Activated T-cell treated with anti-CD3 and anti-CD28 coated beads, Interleukin-2, amount 50 U/mL, for 48 hours (primary cell): ENCODE measurements at places on chromosomes 1 and 21.
A peak's percentile ranks its signal among the peaks of the same experiment; 100 is the strongest.

DNA sequence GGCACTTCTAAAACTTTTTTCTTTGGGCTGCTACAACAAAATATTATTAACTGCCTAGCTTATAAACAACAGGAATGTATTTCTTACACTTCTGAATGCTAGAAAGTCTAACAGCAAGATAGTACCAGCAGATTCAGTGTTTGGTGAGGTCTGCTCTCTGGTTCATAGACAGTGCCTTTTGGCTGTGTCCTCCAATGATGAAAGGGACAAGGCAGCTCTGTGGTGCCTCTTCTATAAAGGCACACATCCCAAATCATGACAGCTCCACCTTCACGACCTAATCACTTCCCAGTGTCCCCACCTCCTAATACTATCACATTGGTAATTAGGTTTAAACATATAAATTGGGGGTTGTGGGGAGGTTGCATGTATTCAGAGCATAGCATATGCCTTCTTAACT lies 9.5 kb downstream of the CFH start:
- DNase-seq: no peak

DNA sequence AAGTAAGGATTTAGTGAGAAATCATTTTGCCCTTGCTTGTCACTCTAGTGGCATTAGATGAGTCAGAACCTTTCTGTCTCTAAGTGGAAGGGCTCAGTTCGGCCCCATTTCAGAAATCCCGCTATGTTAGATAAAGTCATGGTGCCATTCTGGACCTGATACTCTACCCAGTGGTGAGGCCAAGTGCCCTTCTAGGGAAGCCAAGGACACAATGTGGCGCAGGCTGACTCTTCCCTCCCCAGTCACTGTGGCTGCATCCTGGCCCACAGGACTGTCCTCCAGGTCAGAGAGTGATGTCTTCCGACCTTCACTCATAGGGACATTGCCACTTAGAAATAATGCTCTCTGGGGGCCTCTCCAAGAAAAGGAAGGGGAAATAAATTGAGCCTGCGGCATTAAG lies 48.3 kb upstream of the MTR start:
- no peak for DNase-seq

DNA sequence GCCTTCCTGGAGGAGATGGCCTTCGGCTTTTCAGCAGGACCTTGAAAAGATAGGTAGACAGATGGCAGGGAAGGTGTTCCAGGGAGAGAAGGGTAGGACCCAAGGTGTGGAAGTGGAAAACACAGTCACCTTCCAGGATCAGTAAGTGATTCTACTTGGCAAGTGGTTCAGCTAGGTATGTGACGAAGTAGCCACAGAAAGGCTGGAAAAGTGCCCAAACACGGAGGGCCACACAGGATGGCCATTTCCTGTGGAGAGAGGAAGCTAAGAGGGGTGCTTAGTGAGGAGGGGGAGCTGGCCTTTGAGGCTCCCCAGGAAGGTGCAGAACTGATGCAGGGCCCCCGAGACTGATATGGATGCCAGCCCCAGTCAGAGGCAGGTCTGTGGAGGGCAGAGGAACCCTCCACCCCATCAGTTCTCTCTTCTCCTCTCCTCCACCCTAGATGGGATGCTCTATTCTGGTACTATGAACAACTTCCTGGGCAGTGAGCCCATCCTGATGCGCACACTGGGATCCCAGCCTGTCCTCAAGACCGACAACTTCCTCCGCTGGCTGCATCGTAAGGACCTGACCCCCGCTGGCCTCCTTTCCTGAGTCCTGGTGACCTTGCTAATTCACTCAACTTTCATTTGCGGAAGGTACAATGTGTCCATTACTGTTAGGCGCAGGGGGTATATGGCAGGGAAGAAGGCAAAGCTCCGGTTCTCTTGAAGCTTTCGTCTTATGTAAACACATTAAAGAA lies 6.8 kb downstream of the SEMA4A start:
- no peak for DNase-seq

DNA sequence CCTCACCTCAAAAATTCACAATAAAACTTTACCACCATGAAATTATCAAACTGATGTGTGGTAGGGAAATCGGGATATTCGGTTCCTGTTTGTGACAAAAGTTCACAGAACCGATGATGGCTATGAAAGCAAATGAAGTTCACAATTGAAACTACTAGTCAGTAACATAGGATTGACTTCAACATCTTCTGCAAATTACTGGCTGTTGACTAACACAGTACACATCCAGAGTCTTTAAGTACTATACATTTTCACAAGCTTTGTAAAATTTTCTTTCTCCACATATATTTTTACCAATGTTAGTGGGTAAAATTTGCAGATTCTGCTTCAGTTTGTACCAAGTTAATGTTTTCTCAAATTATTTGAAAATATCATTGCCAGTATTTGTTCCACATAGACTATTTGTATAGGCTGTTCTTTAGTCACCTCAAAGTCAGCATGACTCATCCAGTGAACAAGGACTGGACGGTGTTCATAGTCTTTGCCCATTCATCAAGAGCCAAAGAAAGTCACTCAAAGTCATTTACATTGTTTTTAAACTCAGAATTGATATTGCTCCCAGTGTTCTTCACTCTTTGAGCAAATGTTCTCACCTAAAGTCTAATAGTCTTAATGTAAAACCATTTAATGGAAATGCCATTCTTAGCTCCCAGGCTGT lies 213.4 kb downstream of the USP25 start:
- DNase-seq: no peak

GRCh38 chr21:44874497-44875315 lies 1.2 kb upstream of the PTTG1IP start:
- DNase-seq: peak; percentile 64

DNA sequence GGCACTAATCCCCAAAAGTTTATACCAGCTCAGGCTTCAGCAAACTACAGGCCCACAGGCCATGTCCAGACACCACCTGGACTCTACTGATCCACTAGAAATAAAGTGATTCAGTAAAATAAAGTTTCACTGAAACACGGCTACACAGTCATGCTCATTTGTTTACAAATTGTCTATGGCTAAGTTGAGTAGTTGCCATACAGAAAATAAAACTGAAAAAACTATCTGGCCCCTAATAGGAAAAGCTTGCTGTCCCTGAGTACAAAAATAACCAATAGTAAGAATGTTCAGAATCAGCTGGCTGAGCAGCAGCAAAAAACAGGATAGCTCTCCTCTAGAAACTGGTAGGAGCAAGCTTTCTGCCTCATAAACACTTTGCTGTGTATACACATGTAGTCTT lies 221.5 kb downstream of the RERE start:
- no peak for DNase-seq

DNA sequence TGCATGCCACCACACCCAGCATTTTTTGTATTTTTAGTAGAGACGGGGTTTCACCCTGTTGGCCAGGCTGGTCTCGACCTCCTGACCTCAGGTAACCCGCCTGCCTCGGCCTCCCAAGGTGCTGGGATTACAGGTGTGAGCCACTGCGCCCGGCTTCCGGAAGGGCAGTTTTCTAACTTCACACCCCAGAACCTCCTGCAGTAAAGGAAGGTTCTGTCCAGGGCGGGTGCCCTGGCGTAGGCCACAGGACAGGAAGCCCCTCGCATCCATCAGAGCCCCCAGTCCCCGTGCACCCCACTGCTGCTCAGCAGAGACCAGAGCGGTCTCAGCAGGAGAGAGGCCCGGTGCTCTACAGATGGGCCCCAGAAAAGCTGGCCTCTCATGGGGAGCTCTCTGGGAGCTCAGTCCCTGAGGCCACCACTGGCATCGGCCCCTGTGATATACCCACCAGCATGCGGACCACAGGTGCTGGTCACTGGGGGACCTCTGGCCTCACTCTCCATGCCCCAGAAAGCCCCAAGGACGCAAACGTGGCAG lies 4.1 kb upstream of the DNMT3L start:
- no peak for DNase-seq

GRCh38 chr1:8373581-8374241 lies 55.8 kb downstream of the SLC45A1 start:
- no peak for DNase-seq

DNA sequence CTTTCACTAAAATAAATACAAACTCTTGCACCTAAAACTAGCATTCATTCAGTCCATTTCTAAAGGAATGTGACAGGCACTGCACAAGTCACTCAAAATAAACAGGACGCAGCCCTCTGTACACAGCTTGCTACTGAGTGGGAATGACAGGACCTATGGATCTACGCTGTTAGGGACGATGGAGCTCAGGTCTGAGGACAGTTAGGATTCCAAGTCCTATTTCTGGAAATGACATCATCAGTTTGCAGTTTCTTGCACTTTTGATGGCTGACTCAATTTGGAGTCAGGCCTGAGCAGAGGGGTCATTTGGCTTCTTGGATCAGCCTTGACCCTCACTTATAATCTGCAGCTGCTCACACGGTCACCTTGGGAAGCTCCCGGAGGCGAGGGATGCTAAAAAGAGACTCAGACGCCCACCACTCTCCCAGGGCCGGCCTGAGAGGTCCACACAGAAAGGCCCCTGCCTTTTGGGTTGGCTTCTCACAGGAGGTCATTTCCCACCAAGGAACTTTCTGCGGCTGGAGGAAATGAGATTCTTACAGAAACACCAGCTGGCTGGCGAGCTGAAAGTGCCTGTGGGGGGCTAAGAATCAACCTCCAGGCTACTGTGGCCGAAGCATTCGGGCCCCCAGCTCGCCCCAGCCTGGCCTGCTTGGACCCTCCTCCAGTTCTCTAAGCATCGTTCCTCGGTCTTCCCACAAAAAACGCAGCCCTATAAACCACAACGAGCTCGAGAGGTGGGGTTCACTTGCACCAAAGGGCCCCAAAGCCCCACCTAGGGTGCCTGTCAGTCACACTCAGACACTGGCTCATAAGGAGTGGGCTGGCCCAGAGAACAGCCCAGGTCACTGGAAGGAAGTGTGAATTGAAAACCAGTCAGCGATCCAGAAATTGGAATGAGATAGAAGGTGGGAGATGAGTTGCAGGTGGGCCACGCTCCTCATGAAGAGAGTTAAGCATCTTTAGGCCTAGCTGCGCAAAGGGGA lies 8.9 kb upstream of the PDE9A start:
- no peak for DNase-seq

- DNase-seq: no peak
These were observed 53.9 kb downstream of the SPSB1 start for GRCh38 chr1:9346566-9346965.

GRCh38 chr21:14737922-14738321 lies 191.8 kb upstream of the SAMSN1 start:
- no peak for DNase-seq

DNA sequence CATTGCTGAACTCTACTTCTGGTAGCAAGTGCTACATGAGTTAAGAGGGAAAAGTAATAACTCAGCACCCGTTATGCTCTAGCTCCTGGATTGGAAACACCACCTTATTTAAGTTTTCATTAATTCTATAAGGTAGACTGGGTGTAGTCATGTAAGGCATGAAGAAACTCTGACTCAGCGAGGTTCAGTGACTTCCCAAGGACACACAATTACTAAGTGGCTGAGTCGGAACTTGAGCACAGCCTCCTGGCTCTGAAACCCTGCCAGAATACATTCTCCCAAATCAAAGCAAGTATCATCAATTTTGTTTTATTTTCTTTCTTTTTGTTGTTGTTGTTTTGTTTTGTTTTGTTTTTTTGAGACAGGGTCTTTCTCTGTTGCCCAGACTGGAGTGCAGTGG lies 29.1 kb upstream of the SCCPDH start:
- DNase-seq: no peak

- no peak for DNase-seq
These were observed 18.8 kb downstream of the DPYD start for GRCh38 chr1:97902067-97902466.

DNA sequence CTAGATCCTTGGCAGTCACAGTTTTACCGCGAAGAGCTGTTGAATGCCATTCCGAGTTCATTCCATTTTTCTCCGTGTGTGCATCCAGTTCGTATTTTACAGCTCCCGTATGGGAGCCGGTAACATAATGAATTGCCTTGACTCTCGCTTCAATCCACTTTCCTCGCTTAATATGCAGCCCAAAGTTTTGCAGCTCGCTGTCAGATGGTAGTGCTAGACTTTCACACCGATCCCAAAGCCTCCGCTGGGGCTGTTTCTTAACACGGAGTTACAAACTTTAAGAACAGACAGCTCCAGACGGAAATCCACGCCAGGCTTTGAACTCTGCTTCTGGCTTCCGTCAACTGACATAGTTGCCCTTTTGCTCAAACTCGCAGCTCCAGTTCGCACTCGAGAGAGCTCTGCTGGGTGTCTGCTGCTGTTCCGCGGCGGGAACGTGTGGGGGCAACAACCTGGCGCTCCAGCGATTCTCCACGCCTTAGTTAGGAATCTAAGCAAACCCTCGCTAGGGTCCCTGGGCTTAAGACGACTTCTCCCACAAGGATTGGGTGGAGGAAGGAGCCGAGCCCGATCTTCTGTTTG lies 3.5 kb upstream of the ARID1A start:
- DNase-seq: peak; percentile 85

GRCh38 chr1:197696372-197696771 lies 78.9 kb downstream of the DENND1B start:
- no peak for DNase-seq

DNA sequence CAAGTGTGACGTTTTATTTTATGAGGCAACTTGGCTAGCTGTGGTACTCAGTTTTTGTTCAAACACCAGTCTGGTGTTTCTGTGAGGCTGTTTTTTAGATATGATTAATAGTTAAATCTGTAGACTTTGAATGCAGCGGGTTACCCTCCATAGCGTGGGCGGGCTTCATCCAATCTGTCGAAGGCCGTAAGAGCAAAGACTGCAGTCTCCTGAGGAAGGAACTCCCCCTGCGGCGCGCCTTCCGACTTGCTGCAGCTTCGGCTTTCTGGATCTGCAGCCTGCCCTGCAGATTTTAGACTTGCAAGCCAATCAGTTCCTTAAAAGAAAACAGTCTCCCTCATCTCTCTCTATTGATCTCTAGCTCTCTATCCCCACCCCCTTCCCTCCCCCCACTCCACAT lies 4.2 kb upstream of the ZNF496 start:
- no peak for DNase-seq

GRCh38 chr1:235941876-235942624 lies 75.3 kb upstream of the LYST start:
- DNase-seq: no peak

DNA sequence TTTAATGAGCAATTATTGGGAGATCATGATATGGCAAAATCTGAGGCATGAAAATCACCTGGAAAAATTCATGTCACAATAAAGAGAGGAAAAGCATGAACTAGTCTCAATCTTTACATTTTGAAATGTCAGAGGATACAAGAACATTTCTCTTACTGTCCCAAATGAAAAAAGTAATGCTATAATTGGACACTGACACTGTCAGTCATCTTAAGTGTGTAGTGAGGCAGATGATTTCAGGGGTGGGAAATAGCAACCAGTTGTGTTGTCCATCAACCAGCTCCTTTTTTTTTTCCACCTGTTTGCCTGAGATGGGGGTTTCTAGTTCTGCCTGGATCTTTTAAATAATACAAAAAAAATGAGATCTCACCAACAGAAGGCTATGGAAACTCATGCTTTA lies 646.2 kb downstream of the KCNT2 start:
- DNase-seq: no peak

GRCh38 chr1:89942014-89942413 lies 52.9 kb upstream of the ZNF326 start:
- no peak for DNase-seq

- no peak for DNase-seq
These were observed 86.4 kb upstream of the C1orf21 start for GRCh38 chr1:184300446-184300845.

DNA sequence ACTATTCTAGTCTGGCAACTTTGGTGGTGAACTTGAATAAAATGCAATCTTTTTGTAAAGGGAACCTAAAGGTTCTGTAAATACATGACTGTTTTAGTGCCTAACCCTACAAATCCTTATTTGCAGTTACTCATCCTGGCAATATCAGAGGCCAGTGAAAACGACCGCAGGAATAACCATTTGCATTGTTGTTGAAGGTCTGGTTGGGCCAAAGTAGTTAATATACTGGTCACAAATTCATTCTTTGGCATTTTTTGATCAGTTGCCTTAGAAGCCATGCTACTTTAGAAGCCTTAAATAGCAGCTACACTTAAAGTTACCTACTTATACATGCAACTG lies 93.7 kb downstream of the AHCTF1 start:
- no peak for DNase-seq
